Jurkat, Clone E6-1 (cell line): ENCODE measurements at places on chromosomes 12 and 14.

DNA sequence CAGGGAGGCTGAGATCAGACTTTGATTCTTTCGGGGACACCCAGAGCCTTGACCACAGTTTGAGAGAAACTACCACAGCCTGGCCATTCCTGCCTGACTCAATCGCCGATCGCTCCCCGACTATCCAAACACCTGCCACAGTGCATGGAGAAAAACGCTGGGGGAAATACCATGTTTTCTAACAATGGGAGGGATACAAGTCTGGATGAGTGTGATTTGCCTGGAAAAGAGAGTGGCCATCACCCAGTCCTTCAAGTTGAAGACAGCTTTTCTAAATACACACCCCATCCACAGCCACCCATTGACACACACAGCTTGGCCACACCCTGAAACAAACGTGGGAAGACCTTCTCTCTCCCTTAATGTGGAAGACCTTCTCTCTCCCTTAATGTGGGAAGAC, 6.7 kb upstream of the VASH1 start:
- no peak for DNase-seq

DNA sequence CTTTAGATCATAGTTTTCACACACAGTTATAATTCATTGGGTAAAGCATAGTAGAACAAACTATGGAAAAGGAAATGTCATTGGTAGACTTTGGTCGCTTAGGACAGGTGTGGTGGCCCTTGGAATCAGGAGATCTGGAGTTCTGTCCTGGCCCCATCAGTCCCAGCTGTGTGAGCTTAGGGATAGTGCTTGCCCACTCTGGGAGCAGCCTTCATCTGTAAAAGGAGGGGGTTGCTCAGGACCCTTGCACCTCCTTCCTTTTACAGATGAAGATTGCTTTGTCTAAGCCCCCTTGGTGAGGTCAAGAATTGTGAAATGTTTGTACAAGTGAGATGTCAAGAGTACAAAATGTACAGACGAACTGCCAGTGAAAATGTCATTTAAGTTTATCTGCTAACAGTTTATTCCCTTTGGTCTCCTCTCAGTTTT, 93.2 kb downstream of the BORCS5 start:
- DNase-seq = no peak

GRCh38 chr14:82488473-82488872, 954.8 kb upstream of the SEL1L start:
- no peak for DNase-seq

- peak; percentile 51 for DNase-seq
These were observed at the start of gene LRIG3 for GRCh38 chr12:58920102-58920960. Gene LRIG3, minus strand, starts transcription at chr12:58920504. Its CDS starts 269 bp downstream, at chr12:58920235.

DNA sequence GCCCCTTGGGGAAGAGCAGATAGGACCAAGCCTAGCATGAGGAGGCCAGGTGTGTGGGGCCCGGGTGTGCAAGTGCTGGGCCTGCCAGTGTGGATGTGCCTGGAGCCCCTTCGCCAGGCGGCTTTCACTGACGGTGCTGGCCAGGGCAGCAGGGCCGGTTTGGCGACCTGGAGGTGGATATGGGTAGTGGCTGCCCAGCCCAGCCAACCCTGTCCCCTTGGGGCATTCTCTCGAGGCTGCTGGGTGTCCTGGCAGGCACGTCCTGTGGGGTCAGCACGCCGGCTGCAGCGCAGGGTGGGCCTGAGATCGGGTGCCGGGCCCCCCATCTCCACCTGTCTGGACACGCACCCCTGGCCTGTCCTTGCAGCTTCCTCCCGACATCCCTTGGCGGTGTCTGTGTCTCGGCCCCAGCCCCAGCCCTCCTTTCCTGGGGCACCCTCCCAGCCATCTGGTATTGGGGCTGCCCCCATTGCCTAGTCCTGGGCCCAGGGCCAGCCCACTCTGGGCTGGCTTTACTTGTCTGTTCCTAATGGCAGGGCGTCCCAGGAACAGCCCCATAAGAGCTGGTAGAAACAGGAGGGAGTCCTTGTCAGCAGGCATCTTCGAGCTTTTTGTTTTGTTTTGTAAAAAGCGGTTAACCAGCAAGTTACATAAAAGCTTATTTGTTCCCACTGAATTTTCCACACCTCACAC, 7.2 kb upstream of the CRIP2 start:
- DNase-seq = no peak

DNA sequence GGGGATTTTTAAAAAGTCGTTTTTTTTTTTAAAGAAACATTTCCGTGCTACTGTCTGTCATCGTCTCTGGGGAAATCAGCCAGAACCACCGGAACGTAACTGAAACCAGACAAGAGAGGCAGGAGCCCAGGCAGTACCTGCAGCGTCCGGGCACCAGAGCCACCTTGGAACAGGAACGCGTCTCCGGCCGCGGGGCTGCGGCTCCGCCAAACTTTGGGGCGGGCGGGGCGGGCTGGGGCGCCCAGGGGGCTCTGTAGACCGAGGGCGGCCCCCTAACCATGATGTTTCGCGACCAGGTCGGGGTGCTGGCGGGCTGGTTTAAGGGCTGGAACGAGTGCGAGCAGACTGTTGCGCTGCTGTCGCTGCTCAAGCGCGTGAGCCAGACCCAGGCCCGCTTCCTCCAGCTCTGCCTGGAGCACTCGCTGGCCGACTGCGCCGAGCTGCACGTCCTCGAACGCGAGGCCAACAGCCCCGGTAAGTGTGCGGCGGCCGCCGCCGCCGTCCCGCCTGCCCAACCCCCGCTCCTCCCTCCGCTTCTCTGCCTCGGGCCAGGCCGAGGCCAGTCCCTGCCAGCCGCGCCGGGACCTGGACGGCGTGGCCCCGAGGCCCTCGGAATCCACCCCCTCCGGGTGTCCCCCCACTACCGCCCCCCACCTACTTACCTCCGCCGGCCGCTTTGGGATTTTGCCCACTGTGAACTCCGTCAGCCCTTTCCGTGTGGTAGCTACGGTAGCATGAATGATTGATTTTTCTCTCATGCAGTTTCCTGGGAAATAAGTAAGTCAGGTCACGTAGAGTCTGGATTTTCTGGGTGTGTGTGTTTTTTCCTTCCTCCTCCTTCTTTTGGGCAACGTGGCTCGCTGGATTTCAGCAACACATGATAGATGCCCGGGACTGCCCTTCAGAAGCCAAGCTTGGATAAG, 972 bp downstream of the SAMD4A start:
- no peak for DNase-seq

- DNase-seq = no peak
These were observed 189.5 kb downstream of the PHLDA1 start for GRCh38 chr12:75842090-75842489.

- no peak for DNase-seq
These were observed 10.7 kb upstream of the ZNF605 start for GRCh38 chr12:132966676-132967415.

DNA sequence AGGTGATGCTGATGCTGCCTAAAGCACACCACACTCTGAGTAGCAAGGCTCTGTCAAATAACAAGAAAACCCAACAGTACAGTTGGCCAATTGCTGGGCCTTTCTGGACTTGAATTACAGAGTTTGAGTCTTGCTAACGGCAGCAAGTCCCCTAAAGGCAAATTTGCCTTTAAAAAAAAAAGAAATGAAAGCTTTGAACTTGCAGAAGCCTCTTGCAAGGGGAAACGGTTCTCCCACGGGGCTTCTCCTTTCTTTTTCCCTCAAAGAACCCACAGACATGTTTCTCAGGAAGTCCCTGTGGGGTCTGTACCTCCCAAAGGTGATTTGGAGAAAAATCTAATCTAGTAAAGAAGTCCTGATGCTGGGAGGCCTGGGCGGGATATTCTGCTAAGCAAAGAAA, 191.3 kb upstream of the MYL2 start:
- DNase-seq = peak; percentile 31

DNA sequence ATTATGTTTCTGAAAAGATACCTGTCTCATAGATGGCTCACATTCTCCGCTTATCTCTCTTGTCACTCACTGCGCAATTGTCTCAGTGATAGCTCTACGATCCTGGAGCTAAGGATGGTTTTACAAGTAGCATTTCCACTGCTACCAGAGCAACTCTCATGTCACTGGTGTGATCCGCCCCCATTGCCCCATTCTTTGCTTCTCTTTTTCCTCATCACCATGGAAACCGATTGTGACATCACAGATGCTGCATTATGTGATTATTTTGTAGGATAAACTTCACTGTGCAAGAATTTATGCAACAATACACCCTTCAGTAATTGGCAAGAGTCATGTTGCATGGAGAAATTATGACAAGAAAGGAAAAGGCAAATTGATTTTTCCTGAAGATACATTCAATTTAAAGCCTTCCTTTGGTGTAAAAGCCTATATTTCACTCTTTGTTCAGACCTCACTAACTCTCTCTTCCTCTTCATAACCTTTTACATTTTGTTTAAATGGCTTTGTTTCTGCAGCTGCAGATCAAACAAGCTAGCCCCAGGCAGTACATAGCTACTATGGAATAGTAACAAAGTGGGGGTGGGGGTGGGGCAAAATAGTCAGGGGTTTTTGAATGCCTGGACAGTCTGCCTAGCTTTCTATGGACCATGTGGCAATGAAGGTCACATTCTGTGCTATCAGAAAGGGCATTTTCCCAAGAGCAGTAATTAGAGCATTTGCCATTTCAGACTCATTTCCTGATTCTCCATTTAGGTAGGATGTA, 539.8 kb downstream of the NRXN3 start:
- no peak for DNase-seq

GRCh38 chr12:132593938-132594358, 16.4 kb downstream of the LRCOL1 start:
- DNase-seq = peak; percentile 67

GRCh38 chr12:122031342-122032216, 9.9 kb downstream of the BCL7A start:
- no peak for DNase-seq

GRCh38 chr12:122104844-122105243, 26.3 kb downstream of the MLXIP start:
- peak; percentile 64 for DNase-seq

DNA sequence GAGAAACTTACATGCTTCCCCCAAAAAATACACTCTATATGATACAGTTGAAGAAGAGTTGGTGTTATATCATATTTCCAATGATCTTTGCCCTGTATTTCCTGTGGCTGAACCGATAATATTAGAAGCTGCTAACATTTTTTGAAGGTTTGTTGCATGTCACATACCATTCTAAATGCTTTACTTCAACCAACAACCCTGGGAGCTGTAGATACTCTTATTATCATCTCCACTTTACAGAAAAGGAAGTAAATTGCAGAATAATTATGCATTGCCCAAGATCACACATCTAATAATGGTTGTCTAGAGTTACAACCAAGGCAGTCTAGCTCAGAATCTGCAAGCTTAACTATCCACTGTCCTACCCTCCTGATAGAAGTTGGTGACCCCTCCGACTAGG, 182.8 kb downstream of the NUAK1 start:
- no peak for DNase-seq

- no peak for DNase-seq
These were observed 355.1 kb downstream of the ALG10 start for GRCh38 chr12:34377243-34378035.

DNA sequence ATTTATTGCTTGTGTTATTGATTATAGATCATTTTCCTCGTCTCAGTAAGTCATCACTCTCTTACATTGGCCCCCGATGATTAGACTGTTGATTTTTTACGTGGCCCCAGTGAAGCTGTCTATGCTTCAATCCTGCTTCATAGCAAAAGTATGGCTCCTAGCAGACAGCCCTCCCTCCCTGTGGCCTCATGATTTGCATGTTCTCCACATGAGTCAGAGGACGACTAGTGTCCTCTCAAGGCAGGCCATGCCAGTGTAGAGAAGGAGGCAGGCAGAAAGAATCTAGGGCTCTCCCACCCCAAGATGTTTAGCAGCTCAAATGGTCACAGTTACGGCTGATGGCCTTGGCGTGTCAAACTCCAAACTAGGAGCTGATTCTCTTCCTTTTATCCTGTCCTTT, 59.6 kb downstream of the FIGNL2 start:
- no peak for DNase-seq

GRCh38 chr14:34971381-34971780, 11.4 kb upstream of the SRP54 start:
- no peak for DNase-seq

GRCh38 chr14:87829543-87829942, 163.4 kb downstream of the GALC start:
- DNase-seq = no peak

DNA sequence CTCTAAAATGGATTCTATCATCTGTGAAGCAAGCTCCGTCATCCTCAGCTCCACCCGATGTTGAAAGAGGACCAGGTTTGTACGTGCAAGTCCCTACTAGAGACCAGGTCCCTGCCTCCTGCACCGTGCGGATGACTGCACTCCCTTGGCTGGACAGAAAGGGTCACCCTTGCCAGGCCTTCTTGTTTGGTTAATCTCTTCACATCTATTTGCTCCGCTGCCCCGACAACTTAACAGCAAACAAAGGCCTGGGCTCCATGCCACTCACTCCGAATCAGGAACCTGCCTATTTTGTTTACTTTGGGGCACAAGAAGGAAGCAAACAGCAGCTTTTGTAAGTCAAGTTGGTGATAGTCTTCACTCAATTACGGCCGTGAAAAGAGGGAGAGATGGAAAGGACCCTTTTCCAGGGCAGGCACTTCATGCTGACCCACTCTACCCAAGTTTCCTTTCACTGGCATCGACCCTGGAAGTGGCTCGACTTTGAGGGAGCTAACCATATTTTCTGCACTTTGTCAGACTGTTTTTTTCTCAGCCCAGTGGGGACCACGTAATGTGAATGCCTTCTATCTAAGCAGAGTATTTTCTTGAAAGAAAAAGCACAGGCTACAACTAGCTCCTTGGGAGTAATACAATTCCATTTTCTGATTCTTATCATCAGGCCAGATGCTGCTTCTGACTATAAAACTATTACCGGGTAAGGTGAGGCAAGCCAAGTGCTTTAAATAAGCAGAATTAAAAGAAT, 202.6 kb downstream of the FOXN3 start:
- DNase-seq = no peak

GRCh38 chr14:99393059-99393655, 87.5 kb downstream of the SETD3 start:
- DNase-seq = peak; percentile 32

DNA sequence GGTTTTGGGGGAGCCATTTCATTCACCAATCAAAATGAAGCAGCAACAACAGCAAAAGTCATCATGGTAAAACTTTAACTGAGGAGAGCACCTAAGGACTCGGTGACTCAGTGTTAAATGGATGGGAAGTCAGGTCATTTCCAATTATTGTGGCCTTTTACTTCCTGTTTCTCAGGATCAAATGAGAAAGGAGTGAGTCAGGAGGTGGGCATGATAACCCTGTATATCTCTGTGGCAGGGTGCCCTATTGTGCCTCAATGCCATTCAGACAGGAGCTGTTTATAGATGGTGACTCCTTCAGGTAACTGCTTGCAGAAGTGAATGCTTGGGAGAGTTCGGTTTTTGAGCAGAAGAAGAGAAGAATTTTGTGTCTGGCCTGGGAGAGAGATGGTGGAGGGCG, 135.5 kb upstream of the CPM start:
- no peak for DNase-seq
